ENCODE measurements at places on chromosomes 1 and 21. TPM values are rescaled to one million over a fixed set of nuclear protein-coding genes. Genes with fewer than 3 reads are reported as not detected.

Gene PGBD5
- total RNA-seq, result 6.4 TPM

Gene CCT3
- 125 TPM for total RNA-seq

Gene ELAVL4
- total RNA-seq, result 1.5 TPM

Gene TNFRSF8
- 0.16 TPM for total RNA-seq

Gene RIPPLY3
- total RNA-seq, result not detected

Gene SPATA21
- total RNA-seq, result not detected

Gene ANGPTL3
- total RNA-seq, result 0.12 TPM

- no peaks in the 10 kb centered on the region for H3K36me3 ChIP-seq
- no peaks in the 10 kb centered on the region for H3K27me3 ChIP-seq
- no peak for DNase-seq
These were observed 139.6 kb downstream of the TOMM20 start for GRCh38 chr1:234989019-234989418.

GRCh38 chr1:29541631-29542030, 305.3 kb downstream of the PTPRU start:
- DNase-seq, result no peak
- no peak overlapping the region for H3K4me3 ChIP-seq
- no peaks in the 10 kb centered on the region for H3K27me3 ChIP-seq
- H3K4me1 ChIP-seq, result no peaks in the 10 kb centered on the region
- no peaks in the 10 kb centered on the region for H3K36me3 ChIP-seq

- H3K4me3 ChIP-seq, result no peak overlapping the region
- no peaks in the 10 kb centered on the region for H3K27me3 ChIP-seq
- H3K36me3 ChIP-seq, result no peaks in the 10 kb centered on the region
- H3K27ac ChIP-seq, result no peak overlapping the region
These were observed 35.5 kb downstream of the SLC26A9 start for GRCh38 chr1:205907794-205908193.

- H3K36me3 ChIP-seq, result no peaks in the 10 kb centered on the region
- peaks cover 5% of the 10 kb centered on the region for H3K4me1 ChIP-seq
- no peak overlapping the region for H3K27ac ChIP-seq
- no peaks in the 10 kb centered on the region for H3K27me3 ChIP-seq
- no peak for DNase-seq
These were observed 1.1 kb upstream of the EDN2 start for GRCh38 chr1:41485605-41486004.

GRCh38 chr21:36510911-36511310, 31.0 kb upstream of the CLDN14 start:
- no peak overlapping the region for H3K27ac ChIP-seq
- H3K4me3 ChIP-seq, result no peak overlapping the region
- H3K4me1 ChIP-seq, result no peaks in the 10 kb centered on the region
- H3K36me3 ChIP-seq, result no peaks in the 10 kb centered on the region
- H3K27me3 ChIP-seq, result no peaks in the 10 kb centered on the region

DNA sequence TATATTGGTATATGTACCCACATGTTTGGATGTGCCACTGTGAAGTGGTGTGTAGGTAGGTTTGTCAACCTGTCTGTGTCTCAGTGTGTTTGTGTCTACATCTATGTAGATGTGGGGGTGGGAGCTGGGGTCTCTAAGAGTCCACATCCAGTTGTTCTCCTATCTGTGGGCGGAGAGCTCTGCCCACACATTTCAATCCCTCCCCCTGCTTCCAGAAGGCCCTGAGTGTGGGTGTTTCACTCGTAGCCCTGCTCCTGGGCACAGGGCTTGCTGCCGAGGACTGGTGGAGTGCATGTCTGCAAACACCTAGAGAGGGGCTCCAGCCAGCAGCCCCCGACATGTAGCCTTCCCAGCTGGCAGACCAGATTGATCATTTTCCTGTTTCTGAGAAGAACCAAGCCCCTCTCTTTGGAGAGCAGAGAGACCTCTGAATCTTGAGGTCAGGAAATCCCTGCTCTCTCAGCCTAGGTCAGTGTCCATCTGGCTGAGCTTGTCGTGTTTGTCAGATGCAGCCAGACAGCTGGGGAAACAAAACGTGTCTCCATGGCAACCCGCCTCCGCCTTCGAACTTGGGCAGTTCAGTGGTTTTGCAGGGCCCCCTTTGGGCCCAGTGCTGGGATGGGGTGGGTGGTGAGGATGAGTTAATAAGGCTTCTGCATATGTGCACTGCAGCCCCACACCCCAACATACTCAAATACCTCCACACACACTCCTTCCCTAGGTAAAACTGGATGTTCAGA, 31.2 kb upstream of the SYNC start:
- H3K27me3 ChIP-seq, result no peaks in the 10 kb centered on the region
- no peak for DNase-seq
- peaks cover 6% of the 10 kb centered on the region for H3K4me1 ChIP-seq
- no peak overlapping the region for H3K27ac ChIP-seq
- H3K4me3 ChIP-seq, result no peak overlapping the region
- H3K36me3 ChIP-seq, result no peaks in the 10 kb centered on the region

DNA sequence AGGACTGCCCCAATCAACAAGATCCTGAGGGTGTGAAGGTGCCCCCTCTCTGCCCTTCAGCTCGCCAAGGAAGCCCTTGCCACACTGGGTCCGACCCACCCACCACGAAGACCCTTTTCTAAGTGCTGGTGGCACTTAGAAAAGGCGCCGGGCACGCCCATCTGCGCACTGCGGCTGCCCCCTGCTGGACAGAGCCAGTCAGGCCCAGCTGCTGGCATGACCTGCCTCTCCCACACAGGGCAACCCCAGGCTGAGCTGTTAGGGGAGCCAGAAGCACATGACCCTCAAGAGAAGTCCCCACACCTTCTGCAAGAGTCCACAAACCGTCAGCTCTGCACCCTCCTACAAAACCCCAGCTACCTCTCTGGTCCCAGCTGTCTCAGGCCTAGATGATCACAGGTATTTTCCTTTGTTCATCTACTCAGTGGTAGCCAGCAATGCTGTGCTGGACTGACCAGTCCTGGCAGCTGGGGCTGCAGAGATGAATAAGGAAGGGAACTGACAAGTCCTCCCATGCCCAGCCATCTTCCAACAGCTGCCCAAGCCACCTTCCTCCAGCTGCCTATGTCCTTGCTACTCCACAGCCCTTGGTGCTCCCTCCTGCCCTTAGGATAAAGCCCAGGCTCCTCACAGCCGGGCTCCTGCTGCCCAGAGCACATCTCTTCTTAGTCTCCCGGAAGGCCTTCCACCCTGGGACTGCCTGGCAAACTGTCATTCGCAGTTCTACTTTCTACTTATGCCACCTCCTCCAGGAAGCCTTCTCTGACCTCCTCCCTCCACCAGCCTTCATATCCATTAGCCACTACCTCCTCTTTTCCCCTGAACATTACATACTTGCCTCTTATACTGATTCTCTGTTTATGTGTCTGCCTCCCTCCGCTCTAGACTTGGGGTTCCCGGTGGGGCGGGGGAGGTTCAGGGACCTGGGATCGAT, 39.8 kb upstream of the ZC3H12A start:
- no peak overlapping the region for H3K27ac ChIP-seq
- no peaks in the 10 kb centered on the region for H3K4me1 ChIP-seq
- peak; percentile 64 for DNase-seq
- H3K36me3 ChIP-seq, result no peaks in the 10 kb centered on the region

- no peak overlapping the region for H3K27ac ChIP-seq
- H3K4me3 ChIP-seq, result no peak overlapping the region
- H3K36me3 ChIP-seq, result no peaks in the 10 kb centered on the region
- no peaks in the 10 kb centered on the region for H3K4me1 ChIP-seq
- no peak for DNase-seq
These were observed 17.5 kb downstream of the RUNX3 start for GRCh38 chr1:24912376-24913273.

DNA sequence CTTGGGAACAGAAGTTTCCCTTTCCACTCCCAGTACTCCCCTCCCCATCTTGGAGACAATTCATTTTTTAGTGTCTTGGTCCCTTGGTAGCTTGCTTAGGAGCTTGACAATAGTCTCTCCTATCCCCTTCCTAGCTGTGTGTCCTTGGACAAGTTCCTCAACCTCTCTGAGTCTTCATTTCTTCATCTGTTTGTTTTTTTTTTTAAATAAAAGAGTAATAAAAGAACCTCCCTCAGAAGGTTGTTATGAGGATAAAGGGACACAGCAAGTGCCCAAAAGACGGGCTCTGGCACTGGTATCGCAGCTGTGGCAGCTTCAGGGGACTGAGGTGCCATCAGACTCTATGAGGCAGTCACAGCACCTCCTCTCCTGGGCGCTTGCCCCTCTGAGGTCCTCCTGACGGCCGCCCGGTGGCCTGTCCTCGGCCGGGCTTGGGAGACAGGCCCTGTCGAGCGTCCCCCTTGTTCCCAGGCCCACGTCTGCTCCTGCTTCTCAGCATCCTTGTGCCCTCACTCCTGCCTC, 689.2 kb downstream of the MATN1 start:
- no peaks in the 10 kb centered on the region for H3K36me3 ChIP-seq
- no peak overlapping the region for H3K4me3 ChIP-seq
- H3K27ac ChIP-seq, result no peak overlapping the region
- no peaks in the 10 kb centered on the region for H3K27me3 ChIP-seq
- no peak for DNase-seq
- no peaks in the 10 kb centered on the region for H3K4me1 ChIP-seq

GRCh38 chr1:172360511-172360910, 60.0 kb upstream of the C1orf105 start:
- peaks cover 10% of the 10 kb centered on the region for H3K4me1 ChIP-seq
- DNase-seq, result peak; percentile 35
- H3K27ac ChIP-seq, result peak overlapping the region; percentile 92
- H3K27me3 ChIP-seq, result no peaks in the 10 kb centered on the region

DNA sequence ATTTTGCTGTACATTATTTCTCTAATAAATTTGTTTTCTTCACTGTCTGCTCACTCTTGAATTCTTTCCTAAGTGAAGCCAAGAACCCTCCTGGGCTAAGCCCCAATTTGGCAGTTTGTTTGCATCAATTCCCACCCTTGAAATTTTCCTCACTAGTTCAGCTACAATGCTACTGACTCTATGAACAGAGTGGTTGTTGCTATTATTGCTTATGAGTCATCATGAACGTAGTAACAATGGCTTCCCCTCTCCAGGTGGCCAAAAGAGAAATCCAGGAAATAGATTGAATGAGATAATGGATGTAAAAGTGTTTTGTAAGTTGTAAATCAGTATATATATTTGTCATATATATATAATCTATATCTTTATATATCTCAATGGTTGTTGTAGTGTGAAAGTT, 193.0 kb downstream of the URB2 start:
- no peak overlapping the region for H3K4me3 ChIP-seq
- DNase-seq, result no peak
- H3K4me1 ChIP-seq, result no peaks in the 10 kb centered on the region
- no peak overlapping the region for H3K27ac ChIP-seq
- H3K27me3 ChIP-seq, result no peaks in the 10 kb centered on the region

- no peaks in the 10 kb centered on the region for H3K36me3 ChIP-seq
- no peak for DNase-seq
- no peaks in the 10 kb centered on the region for H3K4me1 ChIP-seq
- no peaks in the 10 kb centered on the region for H3K27me3 ChIP-seq
- H3K4me3 ChIP-seq, result no peak overlapping the region
These were observed 367.4 kb downstream of the DISC1 start for GRCh38 chr1:231993968-231994455.

GRCh38 chr1:156504438-156504813, 3.9 kb upstream of the MEF2D start:
- H3K4me3 ChIP-seq, result peak overlapping the region; percentile 14
- H3K27ac ChIP-seq, result peak overlapping the region; percentile 100
- H3K27me3 ChIP-seq, result no peaks in the 10 kb centered on the region
- peaks cover 26% of the 10 kb centered on the region for H3K4me1 ChIP-seq

- no peaks in the 10 kb centered on the region for H3K27me3 ChIP-seq
- DNase-seq, result no peak
- H3K36me3 ChIP-seq, result peaks cover 8% of the 10 kb centered on the region
These were observed 18.1 kb downstream of the KHDRBS1 start for GRCh38 chr1:32031578-32032274.

Measured in colonic mucosa (tissue), 4 donors.